ENCODE measurements at places on chromosomes 16 and 17.

- no peak for DNase-seq
Observed at GRCh38 chr16:27748868-27749546, 199.1 kb downstream of the KATNIP start.

DNA sequence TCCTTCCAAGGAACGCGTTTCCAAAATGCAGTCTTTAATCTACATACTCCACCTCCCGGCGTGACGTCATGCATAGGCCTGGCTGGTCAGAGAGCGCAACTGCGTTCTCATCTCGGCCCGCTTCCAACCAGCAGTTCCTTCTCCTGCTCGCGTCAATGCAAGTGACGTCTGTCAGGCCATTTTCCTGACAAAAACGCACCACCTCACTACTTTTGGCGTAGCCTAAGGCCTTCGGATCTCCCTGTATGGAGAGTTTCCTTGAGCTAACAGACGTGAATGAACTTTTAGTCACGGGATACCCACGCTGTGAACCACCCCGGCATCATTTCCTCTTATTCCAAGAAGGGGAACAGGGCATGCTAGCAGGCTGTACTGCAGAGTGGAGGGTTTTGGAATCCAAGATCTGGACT lies 25.0 kb downstream of the TEX14 start:
- no peak for DNase-seq

- DNase-seq: no peak
Observed at GRCh38 chr17:37743875-37744632, 805 bp downstream of the HNF1B start.

- no peak for DNase-seq
Observed at GRCh38 chr16:75377729-75378386, 55.4 kb downstream of the CFDP1 start.

DNA sequence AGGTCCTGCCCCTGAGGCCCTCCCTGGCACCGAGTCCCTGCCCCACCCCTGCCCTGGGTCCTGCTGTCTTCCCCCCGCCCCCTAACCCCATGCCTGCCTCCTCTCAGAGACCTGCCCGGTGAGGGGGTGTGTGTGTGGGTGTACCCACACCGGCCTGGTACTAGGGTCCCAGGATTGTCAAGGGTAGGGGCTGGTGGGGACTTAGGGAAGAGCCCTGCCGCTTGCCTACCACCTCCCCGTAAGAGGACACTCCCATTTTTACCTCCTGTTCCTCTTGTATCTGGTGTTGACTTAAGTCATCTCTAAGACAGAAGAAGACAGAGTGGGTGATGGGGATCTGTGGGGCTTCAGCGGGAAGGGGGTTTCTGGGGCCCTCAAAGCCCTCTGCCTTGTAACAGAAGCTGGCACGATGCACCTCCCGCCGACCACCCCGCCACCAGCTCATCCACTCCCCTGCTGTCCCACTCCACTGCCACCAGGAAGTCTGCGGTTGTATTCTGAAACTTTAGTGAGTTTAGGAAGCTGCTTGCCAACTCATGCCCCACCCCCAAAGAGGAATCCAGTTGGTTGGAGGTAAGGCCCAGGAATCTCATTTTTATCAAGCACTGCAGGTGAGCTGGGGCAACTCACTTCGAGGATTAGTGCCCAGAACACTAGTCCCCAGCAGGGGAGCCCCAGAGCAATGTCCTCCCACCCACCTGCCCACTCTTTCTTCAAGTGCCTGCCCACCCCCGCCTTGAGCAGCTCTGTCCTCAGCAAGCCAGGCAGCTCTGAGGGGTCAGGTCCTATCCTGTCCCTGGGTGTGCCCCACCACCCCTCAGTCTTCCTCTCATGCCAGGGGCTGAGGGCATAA lies 5.6 kb downstream of the SPATA32 start:
- no peak for DNase-seq

- no peak for DNase-seq
Observed at GRCh38 chr17:38369124-38369886, 17.7 kb downstream of the SOCS7 start.

- DNase-seq: no peak
Observed at GRCh38 chr17:10069301-10069700, 129.1 kb downstream of the GAS7 start.

DNA sequence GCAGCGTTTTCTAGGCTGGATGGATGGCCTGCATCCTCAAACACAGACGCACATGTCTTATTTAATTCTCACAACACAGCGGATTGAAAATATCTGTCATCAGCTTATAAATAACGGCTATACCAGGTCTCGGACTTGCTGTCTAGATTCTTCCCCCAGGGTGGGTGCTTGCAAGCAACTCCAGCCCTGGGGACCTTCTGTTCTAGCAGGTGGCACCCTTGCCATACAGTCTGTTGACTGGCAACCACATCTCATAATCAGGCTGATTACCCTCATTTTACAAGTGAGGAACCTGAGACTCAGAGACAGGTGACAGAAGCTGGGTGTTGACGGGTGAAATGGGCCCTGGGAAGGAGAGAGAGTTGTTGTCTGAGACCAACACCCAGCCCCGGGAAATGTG lies 16.2 kb upstream of the SEZ6 start:
- no peak for DNase-seq

DNA sequence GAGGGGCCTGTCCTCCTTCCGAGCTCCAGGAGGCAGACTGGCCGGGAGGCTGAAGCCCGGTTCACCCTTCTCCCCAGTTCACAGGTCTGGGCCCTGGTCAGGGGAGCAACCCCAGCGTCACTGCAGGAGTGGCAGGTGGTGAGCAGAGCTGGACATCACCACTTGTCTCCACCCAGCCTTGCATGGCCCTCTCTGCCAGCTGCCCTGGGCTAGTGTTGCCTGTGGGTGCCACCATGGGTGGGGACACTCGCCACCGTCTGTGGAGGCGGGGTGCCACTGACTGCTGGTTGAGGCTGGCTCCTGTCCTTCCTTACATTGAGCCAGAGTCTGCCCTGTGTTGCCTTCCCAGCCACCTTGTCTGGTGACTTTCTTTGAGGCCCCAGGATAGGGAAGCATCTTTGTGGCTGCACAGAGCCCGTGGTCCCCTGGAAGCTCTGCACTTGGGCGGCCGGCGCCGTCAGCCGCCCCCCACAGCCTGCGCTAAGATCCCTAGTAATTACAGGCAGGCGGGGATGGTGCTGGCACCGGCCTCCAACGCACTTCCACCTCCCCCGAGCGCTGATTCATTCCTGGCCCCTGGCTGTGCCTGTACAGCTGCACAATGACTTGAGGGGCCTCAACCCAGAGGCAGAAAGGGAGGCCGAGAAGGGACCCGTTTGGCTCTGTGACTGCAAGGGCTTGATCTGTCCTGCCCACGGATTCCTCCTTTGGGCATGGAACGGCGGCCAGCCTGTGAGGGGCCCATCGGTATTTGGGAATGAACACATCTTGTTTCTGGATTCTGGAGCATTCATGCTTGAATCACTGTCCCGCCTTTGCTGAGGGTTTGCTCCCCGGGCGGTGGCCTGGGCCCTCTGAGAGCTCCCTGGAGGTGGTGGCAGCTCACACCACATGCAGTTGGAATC lies 5.2 kb downstream of the BAIAP2 start:
- no peak for DNase-seq

DNA sequence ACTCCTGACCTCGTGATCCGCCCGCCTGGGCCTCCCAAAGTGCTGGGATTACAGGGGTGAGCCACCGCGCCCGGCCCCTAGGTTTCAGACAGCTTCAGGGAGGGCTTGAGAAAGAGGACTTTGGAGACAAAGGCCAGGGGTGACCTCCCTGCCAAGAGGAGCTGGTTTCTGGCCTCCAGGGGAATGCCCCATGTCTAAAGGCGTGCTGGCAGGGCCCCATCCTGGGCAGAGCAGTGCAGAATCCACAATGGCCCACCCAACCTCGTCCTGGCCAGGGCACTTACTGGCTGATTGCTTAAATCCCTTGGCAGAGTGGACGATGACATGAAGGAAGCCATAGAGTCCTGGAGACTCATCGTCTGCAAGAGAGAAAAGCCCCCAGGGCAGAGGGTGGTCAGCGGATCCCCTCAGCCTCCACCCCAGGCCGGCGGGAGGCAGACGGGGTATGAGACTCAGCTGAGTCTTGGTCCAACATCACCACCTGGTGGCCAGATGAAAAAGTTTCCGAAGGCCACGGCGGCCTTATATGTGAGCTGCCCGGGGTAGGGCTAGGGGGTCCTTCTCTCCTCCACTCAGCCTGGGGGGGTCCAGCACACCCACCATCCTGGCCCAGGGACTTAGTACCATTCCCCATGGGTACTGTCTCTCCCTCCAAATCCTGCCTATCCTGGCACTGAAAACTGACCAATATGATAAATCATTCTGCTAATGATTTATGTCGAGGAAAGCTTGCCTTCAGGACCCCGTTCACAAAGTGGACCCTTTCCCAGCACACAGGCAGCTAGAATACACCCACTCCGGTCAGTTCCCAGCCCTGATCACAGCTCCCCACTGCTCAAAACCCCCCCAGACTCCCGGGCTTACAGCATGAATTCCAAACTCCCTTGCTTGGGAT lies 59.1 kb downstream of the TIMM22 start:
- peak; percentile 21 for DNase-seq

GRCh38 chr17:73750975-73751374 lies 106.7 kb upstream of the SDK2 start:
- no peak for DNase-seq

- no peak for DNase-seq
Observed at GRCh38 chr16:4316108-4316863, 419 bp downstream of the GLIS2 start.

GRCh38 chr16:59634004-59634579 lies 900.0 kb upstream of the GOT2 start:
- no peak for DNase-seq

- DNase-seq: no peak
Observed at GRCh38 chr16:289395-289997, 6.5 kb downstream of the PDIA2 start.

Measured in activated CD4-positive, CD25-positive, alpha-beta regulatory T cell treated with anti-CD3 and anti-CD28 coated beads, Interleukin-2, amount 50 U/mL, for 16 hours (primary cell).